ENCODE measurements at places on chromosomes 7 and 10.

GRCh38 chr7:143049362-143049761 is 2.8 kb upstream of the OR6V1 start:
- no peak for DNase-seq

- DNase-seq = no peak
Observed at GRCh38 chr7:7919449-7919945, 49.1 kb upstream of the GLCCI1 start.

GRCh38 chr7:70505468-70505867 is 626.5 kb upstream of the GALNT17 start:
- DNase-seq = no peak

DNA sequence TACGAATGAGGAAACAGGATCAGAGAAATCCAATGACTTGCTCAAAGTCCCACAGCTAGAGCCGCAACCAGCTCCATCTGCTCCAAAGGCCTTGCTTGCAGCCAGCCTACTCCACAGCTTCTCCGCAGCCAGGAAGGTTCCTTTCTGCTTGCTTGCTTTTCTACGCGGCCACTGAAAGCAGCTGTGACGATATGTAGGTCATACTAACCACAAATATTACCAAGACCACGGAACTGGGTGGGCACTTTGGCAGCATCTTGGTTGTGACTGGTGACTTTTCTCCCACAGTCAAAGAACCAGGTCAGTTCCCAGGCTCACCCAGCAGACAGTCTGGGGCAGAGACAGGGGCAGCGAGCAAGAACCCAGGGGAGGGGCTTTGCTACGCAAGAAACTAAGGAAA is 86.4 kb downstream of the FAM53B start:
- DNase-seq = no peak

GRCh38 chr10:117362313-117362712 is 12.9 kb downstream of the PDZD8 start:
- DNase-seq = no peak

GRCh38 chr10:99854860-99855259 is 72.4 kb downstream of the ABCC2 start:
- no peak for DNase-seq

GRCh38 chr7:101129603-101130117 is 2.8 kb downstream of the SERPINE1 start:
- no peak for DNase-seq

GRCh38 chr10:59993931-59994330 is 87.6 kb upstream of the CCDC6 start:
- DNase-seq = no peak

DNA sequence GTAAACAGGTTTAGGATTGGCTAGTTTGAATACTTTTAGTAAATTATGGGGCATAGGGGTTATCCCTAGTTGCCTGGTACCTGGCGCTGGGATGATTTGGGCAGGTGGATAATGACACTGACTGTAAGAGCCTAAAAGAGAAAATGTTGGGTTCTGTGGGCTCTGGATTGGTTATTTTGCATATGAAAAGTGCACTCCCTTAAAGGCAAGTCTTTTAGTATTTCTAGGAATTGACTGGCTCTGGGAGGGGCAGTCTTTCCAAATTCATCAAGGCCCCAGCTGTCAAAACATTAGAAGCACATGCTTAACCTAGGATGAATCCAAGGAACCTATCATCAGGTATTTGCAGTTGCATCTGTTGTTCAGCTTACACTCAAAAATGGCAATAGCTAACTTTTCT is 454.6 kb upstream of the SORCS1 start:
- no peak for DNase-seq

DNA sequence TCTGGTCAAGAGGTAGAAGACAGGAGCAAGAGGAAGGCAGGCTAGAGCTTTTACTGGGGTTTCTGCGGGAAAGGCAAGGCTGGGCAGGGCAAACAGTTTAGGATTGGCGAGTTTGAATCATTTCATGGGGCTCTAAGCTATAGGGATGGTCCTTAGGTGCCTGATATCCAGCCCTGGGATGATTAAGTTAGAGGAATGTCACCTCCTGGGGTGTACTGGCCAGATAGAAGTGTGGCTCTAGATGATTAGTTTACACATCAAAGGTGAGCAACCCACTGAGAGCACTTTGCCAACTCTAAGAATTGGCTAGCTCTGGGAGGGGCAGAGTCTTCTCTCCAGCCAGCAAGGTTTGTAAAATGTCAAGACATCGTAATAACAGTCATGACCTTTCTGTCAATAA is 52.4 kb downstream of the ZNF365 start:
- DNase-seq = no peak

DNA sequence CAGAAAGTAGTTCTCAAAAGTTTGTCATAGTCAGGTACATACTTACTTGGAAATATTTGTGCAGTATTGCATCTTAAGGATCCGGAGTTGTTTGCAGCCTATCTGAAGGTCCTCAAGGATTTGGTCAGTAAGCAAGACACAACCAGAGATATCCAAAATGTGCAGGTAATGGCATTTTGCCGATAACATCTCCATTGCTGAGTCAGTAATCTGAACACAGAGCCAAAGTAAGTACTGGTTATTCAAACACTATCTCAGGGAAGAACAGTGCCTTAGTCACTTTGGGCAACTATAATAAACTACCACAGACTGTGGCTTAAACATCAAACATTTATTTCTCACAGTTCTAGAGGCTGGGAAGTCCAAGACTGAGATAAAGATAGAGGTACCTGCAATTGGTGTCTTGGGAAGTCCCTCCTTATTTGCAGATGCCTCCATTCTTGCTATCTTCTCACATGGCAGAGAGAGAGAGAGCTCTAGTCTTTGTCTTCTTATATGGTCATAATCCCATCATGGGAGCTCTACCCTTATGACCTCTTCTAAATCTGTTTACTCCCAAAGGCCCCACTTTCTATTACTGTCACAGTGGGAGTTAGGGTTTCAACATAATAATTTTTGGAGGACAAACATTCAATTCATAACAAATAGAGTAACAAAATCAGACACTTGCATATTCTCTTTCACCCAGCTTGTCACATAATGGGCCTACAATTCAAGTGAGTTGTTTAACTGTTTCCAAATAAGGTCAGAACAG is 73.4 kb downstream of the FAM185A start:
- no peak for DNase-seq

DNA sequence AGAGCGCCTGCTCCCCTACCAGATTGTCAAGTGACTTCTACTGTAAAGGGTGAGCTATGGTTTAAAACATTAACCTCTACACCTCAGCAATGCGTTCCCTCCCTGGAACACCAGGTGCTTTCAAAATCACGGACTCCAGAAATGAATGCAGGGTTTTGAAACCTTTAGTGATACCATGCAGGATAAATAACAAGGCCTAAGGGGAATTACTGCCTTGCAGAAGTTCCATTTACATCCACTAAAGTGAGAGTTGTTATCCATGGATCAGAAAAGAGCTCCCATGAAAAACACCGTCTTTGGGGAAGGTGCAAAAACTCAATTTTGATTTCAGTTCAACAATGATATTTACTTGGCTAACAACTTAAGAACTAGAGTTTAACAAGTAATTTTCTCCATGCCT is 4.0 kb downstream of the FZD8 start:
- no peak for DNase-seq

DNA sequence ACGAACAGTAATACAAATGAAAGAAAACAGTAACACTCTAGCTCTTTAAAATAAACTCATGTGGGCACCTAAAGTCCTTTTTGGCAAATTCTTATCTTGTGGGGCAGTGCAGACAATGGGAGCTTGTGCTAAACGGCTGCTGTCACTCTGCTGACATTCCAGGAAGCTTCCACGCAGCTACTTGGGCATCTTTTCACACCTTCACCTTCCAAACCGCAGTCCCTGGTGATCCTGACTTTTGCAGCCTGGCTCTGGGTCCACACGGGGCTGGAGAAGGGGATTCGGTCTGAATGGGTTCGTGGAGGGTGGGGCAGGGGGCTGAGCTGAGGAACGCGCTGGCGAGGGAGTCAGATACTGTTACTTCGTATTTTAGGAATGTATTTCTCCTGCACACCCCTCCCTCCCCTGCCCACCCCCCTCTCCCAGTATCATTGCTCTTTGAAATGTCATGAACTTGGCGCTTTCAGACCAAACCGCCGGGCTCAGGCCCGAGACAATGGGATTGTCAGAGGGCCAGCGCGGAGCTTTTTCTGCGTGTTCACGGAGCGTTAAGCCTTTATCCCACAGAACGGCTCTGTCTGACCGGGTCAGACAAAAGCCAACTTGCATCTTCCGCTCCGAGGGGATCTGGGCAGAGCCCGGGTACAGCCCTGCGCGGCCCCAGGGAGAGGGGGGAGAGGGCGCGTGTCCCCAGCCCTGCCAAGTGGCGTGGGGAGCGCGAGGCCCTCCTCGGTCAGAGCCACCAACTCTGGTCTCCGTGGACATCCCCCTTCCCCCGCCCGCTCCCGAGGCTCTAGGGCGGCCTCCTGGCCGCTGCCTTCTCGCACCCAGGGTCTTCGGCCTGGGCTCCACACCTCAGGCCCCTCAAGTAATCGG is 76.7 kb upstream of the EN2 start:
- no peak for DNase-seq

DNA sequence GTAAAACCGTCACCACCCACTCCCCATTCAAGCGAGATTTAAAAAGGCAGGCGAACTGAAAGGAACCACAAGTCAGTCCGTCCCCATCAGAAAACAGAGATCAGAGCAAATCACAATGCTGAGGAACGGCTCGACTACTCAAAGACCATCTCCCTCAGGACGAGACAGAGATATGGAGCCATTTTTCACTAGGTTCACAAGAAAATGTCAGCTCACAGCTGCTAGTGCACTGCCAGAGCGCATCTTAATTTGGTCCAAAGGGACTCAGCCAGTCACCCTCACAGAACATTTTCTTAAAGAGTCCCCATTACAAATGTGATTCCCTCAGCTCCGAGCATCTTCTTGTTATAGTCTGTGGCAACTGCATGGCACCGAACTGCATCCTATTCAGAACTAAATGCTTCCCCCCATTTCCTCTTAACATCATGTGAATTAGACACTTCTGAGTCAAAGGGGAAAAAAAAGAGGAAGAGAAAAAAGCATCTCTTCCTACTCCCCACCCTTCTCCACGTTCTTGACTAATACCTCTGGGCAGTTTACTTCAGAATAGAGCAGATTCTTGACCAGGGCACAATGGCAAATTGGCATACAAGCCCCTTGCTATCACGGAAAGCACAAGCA is 683.9 kb downstream of the MAGI2 start:
- DNase-seq = no peak

DNA sequence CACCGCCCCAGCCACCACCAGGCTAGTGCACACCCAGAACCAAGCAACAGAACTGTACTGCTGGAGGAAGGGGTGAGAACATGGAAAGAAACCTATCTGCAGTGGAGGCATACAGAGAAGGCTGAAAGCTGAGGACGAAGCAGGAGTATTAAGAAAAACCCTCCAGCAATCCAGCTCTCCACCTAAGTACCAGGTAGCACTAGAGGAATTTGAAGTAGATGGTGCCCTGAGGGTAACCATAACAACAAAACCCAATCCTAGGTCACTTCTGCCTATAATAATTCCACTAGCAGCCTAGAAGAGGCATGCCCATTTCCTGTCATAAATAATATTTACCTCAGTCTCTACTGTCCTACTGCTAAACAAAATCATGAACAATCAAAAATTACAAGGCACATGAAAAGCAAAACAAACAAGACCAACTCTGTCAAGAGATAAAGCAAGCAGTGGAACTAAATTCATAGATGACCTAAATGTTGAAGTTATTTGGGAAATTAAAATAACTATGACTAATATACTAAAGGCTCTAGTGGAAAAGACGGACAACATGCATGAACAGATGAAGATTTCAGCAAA is 51.1 kb downstream of the HYCC1 start:
- no peak for DNase-seq

GRCh38 chr10:59290448-59290847 is 71.9 kb downstream of the FAM13C start:
- no peak for DNase-seq

GRCh38 chr10:21969326-21970287 is 33.9 kb downstream of the DNAJC1 start:
- no peak for DNase-seq

GRCh38 chr7:95092324-95092723 is 184.9 kb downstream of the PPP1R9A start:
- no peak for DNase-seq

DNA sequence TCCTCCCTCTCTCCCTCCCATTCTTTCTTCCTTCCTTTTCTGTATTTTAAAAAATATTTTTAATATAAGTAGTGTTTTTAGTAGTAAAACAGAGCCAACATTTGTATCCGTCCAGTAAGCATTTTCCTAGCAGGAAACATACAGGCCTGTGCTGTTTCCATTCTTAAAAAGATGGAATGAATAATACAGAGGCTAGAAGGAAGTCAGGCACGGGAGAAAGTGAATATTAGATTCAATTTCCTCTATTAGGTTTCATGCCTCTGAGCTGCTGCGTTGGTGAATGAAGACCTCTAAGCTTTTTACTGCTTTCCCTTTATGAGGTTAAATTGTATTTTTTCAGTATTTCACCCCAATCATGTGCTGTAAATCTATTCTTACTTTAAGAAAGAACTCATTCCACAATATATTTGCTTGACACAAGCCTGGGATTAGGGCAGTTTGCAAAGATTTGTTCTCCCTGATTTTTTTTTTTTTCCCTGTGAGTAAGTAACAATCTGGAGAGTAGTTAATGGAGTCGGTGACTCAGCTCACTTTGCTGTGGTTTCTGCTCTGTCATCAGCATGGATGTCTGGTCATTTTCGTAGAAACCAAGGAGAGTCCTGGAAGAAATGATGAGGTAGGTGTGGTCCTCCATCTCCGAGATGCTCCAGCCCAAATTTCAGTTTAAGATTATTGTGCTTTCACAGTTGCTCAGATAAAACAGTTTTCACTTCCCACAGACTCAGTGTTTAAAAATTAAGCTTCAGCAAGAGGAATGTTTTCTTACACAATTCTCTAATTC is 76.1 kb upstream of the PITRM1 start:
- DNase-seq = no peak

- no peak for DNase-seq
Observed at GRCh38 chr10:74121368-74121767, 29.3 kb downstream of the AP3M1 start.

- no peak for DNase-seq
Observed at GRCh38 chr10:142371-142770, 7.1 kb downstream of the ZMYND11 start.

DNA sequence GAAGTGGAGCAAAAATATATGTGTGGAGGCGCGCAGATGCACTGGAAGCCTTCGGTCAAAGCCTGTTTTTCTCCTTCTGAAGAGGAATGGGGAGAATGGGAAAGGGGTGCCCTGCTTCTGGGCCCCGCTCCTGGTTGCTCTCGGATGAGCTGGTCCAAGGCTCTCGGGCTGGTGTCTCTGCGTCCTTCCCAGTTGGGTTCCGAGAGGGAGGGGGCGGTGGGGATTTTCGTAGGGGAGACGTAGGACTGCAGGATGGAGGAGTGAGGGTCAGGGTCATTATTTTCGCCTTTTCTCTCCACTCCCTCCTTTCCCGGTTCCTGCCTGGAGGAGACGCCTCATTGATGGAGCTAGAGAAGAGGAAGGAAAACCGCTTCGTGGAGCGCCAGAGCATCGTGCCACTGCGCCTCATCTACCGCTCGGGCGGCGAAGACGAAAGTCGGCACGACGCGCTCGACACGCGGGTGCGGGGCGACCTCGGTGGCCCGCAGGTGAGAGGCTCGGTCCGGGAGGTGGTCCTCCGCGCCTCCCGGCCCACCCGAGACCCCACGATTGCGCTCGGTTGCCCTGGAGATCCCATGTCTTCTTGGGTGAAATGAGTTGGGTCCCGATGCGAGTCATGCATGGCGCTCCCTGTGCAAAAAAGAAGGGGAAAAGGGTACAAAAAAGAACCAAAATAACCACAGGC is 790 bp downstream of the ADAM22 start:
- no peak for DNase-seq

All from stimulated activated CD4-positive, alpha-beta T cell treated with anti-CD3 and anti-CD28 coated beads, Interleukin-12 subunit alpha, Interleukin-12 subunit beta, amount 100 ng/mL, for 48 hours (primary cell).